ENCODE measurements at places on chromosomes 7 and 10. TPM values are rescaled to one million over a fixed set of nuclear protein-coding genes. Genes with fewer than 3 reads are reported as not detected.

The CCT6A gene
- total RNA-seq: 490 TPM

The WEE2 gene
- not detected for total RNA-seq

The GIMAP4 gene
- not detected for total RNA-seq

The GPC2 gene
- 2.5 TPM for total RNA-seq

The LOXL4 gene
- total RNA-seq: under 0.01 TPM

The GPR141 gene
- not detected for total RNA-seq

The LRMDA gene
- total RNA-seq: 7.9 TPM

The COBL gene
- total RNA-seq: not detected

The ZNF488 gene
- 0.12 TPM for total RNA-seq

The GFRA1 gene
- 0.72 TPM for total RNA-seq

The KLF14 gene
- total RNA-seq: under 0.01 TPM

The SORCS1 gene
- under 0.01 TPM for total RNA-seq

The ZNF518A gene
- 14.9 TPM for total RNA-seq

The FKBP9 gene
- 154 TPM for total RNA-seq

The HTR5A gene
- not detected for total RNA-seq

The CCDC201 gene
- not detected for total RNA-seq

The ACBD7 gene
- 6.7 TPM for total RNA-seq

The FRMPD2 gene
- not detected for total RNA-seq

The HYAL4 gene
- not detected for total RNA-seq

The ASB15 gene
- not detected for total RNA-seq

The SPDYE1 gene
- not detected for total RNA-seq

The DENND2A gene
- 26.9 TPM for total RNA-seq

The WNT2 gene
- not detected for total RNA-seq

The RASA4B gene
- 1.4 TPM for total RNA-seq

The CFAP69 gene
- total RNA-seq: 2.1 TPM

The CALCR gene
- not detected for total RNA-seq

The USP6NL gene
- 14.2 TPM for total RNA-seq

The BCL7B gene
- total RNA-seq: 32.8 TPM

The VAX1 gene
- total RNA-seq: not detected

The IL2RA gene
- total RNA-seq: not detected

The EIF3B gene
- total RNA-seq: 205 TPM

The SLC16A9 gene
- total RNA-seq: not detected

The TAS2R3 gene
- not detected for total RNA-seq

The CTBP2 gene
- total RNA-seq: 45.4 TPM

The PBLD gene
- 1.4 TPM for total RNA-seq

The IFIT1B gene
- total RNA-seq: not detected

The TMEM273 gene
- not detected for total RNA-seq

The SEC31B gene
- total RNA-seq: 0.10 TPM

The EGR2 gene
- 5.9 TPM for total RNA-seq

The OR6B1 gene
- not detected for total RNA-seq

The GPR15LG gene
- total RNA-seq: not detected

The ELFN1 gene
- 0.48 TPM for total RNA-seq

The GSTO2 gene
- total RNA-seq: 2.3 TPM

The ENTPD1 gene
- 0.20 TPM for total RNA-seq

The NPFFR1 gene
- not detected for total RNA-seq

The NKX1-2 gene
- not detected for total RNA-seq

The GAD2 gene
- not detected for total RNA-seq

The AGMO gene
- total RNA-seq: 1.1 TPM

The OR2A12 gene
- total RNA-seq: not detected

The GDF10 gene
- total RNA-seq: not detected

The MTG1 gene
- total RNA-seq: 16.5 TPM

The PRLHR gene
- total RNA-seq: not detected

The HECTD2 gene
- total RNA-seq: 10.0 TPM

The CFAP58 gene
- total RNA-seq: 0.49 TPM

The CRYGN gene
- not detected for total RNA-seq

The PGAM2 gene
- total RNA-seq: 0.78 TPM
